Hypothalamus (tissue), 51 donors: ENCODE measurements at places on chromosomes 6 and 20.

DNA sequence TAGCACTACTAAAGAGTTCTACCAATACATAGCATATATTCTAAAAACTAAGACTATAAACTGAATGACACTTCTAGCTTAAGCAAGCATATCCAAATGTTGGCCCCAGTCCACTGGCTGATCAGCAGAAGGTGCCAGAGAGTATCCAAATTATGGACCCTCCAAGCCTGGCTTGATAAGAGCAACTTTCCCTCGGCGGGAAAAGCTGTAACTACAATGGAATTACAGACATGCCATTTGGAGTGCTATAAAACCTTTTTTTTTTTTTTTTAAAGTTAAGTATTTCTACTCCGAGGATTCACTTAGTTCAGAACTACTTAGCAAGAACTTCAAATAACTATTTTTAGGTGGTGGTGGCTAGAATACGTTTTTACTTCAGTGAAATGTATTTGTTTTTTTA lies 94.6 kb downstream of the EPB41L2 start:
- no peak for DNase-seq

DNA sequence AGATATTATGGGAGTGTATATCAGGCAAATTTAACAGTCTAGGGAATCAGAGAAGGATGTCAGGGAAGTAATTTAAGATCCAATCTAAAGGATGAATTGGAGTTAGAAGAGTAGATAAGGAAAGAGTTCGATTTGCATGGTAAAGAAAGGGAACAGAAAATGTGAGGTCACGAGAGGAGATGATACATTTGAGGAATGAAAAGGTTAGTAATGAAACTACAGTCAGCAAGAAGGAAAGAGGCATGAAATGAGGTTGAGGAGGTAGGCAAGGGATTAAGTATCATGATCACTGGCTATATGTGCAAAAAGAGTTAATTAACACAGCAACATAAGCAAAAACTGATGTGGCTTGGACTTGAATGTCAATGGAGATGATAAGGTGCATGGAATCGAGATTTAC lies 22.4 kb downstream of the ZNF318 start:
- no peak for DNase-seq

GRCh38 chr20:57835588-57836455 lies 126.0 kb upstream of the PMEPA1 start:
- no peak for DNase-seq

DNA sequence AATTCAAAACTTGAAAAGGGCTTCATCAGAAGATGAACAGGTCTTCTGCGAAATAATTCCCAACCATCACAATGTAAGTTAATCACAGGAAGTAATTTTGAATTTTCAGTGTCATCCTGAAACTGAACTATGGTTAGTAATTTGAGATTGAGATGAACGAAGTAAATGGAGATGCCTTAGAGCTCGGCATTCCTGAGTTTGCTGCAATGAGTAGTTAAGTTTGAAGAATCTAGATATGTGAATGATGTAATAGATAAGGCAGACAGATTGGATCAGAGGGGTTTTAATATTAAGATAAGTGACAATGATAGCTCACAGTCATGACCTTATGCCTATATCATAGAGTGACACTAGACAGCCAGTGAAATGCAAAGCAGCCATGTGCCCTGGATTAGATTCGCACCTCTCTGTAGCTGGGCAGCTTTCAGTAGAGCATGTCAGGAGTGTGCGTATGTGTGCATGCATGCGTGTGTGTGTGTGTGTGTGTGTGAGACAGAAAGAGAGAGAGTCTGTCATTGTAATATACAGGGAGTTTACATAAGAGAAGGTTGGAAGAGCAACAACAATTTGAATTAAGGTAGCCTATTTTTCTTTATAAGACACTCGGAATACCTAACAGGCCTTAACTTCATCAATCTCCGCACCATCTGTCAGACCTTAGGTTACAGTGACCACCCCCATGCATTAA lies 233.0 kb downstream of the GMPR start:
- no peak for DNase-seq

DNA sequence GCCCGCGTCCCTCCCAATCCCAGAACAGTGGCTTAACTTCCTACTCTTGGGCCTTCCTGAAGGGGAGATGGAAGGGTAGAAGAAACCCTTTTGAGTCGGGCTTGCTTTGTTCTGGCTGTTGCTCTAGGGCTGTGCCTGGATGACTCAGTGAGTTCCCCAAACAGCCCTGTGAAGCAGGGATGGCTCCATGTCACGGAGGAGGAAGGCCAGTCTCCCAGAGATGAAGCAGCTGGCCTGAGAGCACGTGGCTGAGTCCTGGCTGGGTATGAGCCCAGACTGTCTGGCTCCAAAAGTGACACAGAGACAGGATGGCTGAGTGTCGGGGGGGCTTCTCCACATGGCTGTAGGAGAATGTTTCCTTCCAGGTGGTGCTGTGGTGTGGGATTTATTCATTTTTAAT lies 4.6 kb downstream of the SYTL3 start:
- DNase-seq: peak; percentile 13

DNA sequence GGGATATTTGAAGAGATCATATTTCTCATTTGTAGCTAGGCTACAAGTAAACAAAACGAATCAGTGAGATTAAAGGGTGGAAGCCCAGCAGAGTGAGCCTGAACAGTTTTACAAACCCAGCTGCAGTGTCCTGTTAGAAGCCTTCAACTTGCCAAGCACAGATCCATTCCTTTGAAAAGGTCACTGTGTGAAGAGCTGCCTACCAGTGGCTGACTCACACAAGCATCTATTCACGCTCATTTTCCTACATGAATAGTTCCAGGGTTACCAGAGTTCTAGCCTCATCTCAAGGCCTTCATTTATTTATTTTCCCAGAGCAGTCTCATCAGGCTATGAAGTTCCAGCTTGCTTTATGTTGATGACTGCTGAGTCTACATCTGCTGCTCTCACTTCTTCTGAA lies 25.7 kb upstream of the MLIP start:
- no peak for DNase-seq

GRCh38 chr20:23955896-23956295 lies 32.7 kb downstream of the GGTLC1 start:
- DNase-seq: no peak

DNA sequence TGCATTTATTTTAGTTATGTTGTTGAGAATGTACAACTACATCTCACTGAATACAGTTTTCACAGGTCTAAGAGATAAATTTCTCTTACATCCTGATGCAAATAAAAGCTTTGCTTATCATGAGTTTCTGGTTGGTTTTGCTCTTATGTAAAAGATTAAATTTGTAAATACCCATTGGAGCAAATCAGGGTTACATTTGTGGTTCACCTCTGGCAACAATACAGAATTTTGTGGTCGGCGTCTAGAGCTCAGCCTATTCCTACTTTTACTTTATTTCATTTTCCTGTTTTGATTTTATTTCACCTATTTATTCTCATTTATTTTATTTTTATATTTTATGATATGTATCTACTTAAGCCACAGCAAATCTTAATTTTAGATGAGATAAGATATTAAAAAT lies 271.9 kb upstream of the MARCKS start:
- DNase-seq: no peak

DNA sequence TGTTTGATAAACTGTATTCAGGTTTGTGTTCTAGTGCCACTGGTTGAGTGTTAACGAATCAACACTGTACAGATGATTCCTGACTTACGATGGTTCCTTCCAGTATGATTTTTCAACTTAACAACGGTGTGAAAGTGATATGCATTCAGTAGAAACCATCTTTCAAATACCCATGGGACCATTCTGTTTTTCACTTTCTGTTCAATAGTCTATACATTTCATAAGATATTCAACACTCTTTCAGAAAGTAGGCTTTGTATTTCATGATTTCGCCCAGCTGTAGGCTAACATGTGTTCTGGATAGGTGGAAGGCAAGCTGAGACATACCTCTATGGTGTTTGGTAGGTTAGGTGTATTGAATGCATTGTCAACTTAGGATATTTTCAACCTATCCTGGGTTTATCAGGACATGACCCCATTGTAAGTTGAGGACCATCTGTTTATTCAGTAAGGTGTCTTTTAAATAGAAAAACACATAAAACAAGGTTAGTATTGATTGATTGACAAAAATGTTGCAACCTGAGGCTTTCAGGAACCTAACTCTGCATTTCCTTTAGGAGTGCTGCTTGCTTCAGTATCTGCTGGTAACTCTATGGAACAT lies 32.3 kb downstream of the SYNJ2 start:
- DNase-seq: no peak

DNA sequence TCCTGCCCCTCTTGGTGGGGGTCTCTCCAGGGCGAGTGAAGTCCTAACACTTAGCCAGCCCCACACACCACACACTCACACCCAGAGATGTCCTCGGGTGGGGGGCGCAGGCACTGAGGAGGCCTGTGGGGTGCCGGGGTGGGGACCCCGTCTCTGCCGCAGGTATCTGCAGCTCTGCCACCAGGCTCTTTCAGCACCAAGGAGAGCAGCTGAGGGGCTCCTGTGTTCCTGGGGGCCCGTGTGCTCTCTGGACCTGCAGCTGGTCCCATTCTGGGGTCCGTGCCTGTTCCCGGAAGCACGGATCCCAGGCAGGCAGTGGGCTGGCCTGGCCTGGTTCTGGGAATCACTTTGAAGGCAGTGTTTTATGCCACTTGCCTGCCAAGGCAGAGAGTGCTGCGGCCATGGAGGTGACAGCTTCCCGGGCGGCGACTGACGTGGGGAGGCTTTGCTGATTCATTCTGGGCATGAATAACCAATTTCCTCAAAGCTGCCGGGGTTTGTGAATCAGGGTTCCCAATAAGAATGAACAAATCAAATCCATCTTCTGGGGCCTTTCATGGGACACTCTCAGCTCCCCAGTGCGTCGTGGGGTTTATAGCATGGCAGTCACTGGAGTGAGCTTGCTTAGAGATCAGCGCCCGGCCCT lies 54.4 kb upstream of the SLCO4A1 start:
- DNase-seq: no peak

- DNase-seq: no peak
Measured at GRCh38 chr6:5723841-5724691, 282.7 kb downstream of the NRN1 start.

DNA sequence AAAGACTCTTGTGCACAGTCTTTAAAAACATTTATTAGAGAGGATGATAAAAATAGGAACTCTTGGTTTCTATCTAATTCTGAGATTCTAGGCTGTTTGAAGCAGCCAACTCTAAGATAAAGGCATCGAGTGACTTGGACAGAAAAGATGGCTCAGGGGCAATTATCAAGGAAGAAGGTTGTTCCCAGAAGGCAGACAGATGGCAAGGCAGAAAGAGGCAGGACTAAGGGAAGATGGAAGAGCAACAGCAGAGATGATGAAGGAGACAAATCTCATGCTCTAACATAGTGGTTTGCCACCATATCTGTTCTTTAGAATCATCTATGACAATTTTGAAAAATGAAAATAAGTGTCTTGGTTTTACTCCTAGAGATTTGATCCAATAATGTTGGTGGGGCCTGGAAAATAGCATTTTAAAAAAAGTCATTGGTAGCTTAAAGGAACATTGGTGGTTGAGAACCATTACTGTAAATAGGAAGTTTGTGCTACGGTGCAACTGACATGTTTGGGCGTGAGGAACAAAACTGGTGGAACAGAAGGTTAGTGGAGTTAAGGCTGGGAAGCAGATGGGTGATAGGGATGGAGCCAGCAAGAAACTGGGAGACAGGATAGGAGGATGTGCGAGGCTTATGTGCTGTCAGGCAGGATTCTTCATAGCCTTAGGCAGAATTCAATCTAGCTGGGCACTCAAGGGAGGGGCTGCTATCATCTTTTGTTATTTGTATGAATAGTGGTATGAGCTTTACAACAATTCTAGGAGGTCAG lies 751.1 kb downstream of the DHX35 start:
- DNase-seq: no peak

GRCh38 chr6:26092443-26092842 lies 5.2 kb downstream of the HFE start:
- DNase-seq: no peak

DNA sequence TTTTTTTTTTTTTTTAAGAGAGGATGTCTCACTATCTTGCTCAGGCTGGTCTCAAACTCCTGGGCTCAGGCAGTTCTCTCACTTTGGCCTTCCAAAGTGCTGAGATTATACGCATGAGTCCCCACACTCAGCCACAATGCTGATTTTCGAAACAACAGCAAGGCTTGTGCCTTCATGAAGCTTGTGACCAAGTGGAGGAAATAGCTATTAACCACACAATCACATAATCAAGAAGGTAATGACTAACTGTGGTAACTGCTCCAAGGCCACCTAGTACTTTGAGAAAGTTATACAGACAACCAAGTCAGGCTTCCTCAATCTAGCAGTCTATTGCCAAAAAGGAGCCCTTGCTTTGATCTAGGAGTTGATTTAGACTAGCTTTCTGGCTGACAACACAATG lies 46.3 kb downstream of the SOD2 start:
- no peak for DNase-seq

GRCh38 chr20:60869625-60870024 lies 382.4 kb upstream of the CDH4 start:
- no peak for DNase-seq

DNA sequence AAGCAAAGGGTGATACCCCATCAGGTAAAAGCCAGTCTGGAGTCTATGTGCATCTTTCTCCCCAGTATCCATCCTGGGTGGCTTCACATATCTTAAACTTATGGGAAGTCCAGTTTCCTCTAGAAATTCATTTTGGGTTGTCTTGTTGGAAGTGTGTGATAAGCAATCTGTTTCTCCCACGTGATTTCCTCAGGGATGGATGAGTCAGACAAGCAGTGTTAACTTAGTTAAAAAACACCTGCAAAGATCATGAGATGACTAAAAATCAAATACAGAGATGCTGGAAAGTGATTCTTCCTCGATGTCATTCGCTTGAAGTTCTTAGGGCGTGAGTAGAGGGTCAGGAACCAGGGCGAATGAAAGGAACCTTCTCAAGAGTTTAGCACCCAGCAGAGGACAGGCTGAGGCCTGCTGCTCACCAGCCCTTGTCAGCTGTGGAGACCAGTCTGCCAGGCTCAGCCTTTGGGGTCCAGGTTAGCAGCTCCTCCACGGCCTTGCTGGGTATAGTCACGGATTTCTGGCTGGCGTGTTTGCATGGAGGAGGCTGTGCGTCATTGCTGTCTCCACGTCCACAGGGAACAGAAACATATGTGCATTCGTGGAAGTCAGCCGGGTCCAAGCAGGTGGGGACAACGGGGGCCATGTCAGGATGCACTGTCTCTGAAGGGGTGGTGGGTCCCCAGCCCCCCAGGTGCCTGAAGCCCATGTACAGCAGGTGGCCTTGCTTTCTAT lies 2.8 kb upstream of the PNPLA1 start:
- DNase-seq: no peak

GRCh38 chr6:152941746-152942145 lies 41.1 kb downstream of the FBXO5 start:
- DNase-seq: no peak

- no peak for DNase-seq
Measured at GRCh38 chr20:53330601-53331140, 263.0 kb downstream of the ZNF217 start.

DNA sequence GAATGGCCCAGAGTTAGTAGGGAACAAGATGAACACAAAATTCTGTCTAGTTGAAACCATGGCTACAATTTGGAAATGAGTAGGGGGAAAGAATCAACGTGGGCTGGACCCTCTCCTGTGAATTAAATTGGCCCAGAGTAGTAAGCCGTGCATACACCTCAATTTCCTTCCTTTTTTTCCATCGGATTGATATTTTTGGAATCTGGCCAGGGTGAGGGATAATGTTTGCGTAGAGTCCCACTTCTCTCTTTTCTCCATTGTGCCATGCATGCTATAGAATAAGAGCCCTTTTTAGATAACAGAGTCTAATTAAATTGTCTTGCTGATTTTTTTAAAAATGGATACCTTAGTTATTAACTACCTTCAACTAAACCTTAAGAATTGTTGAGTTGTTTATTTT lies 35.2 kb downstream of the XRN2 start:
- no peak for DNase-seq

- no peak for DNase-seq
Measured at GRCh38 chr6:145569140-145569539, 166.2 kb downstream of the EPM2A start.
